Activated T-helper 17 cell treated with anti-CD3 and anti-CD28 coated beads, Interleukin-2, amount 50 U/mL, for 72 hours (primary cell): ENCODE measurements at places on chromosomes 2 and 18. TPM values are rescaled to one million over a fixed set of nuclear protein-coding genes. Genes with fewer than 3 reads are reported as not detected.

DNA sequence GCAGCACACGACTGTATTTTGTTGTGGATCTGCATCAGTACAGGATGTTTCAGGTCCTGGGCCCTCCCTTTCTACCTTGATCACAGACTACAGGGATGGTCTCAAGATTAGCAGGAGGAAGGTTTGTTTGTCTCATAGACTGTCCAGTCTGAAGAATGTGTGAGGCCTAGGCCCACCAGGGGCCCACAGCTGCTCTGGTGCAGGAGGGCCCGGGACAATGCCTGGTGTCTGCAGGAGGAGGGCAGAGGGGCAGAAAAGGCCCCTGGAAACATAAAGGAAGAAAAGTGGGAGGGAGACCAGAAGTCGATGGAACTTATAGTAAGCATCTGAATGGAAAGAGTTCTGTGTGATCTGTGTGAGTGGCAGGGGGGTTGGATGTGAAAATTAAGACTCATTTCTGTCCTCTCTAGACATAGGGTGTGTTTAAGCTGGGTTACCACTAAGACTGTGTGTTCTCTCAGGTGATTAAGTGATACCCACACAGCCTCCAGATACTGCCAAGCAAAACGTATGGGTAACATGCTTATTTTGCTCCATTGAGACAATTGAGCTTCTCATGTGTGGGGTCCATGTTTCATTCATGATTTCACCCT, 33.4 kb upstream of the LPIN2 start:
- ATAC-seq, result peak; percentile 100

DNA sequence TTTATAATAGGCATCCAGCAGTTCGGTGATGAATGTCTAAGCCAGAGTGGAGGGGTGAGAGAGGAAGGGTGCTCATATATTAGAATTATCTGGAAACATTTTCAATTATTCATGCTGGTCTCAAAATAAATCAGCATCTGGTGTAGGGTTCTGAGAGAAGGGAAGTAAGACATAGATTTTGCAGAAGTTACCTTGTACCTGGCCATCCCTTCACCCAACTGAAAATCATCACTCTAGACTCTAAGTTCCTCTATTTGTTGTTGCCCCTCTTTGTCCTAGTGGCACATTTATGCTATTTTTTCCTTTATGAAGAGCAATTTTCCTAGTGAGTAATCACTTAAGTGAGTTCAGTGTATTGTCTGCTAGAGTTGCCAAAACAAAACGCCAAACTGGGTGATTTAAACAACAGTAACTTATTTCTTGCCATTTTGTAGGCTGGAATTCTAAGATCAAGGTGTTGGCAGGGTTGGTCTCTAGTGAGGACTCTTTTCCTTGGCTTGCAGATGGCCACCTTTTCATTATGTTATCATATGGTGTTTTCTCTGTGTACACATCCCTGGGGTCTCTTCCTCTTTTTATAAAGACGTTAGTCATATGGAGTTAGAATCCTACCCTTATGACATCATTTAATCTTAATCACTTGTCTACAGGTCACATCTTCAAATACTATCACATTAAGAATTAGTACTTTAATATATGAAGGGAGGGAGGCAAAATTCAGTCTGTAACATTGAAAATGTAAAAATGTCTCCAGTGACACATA, 129.9 kb upstream of the KLHL14 start:
- no peak for ATAC-seq

GRCh38 chr2:125870746-125871145, 785.2 kb upstream of the GYPC start:
- ATAC-seq, result no peak

DNA sequence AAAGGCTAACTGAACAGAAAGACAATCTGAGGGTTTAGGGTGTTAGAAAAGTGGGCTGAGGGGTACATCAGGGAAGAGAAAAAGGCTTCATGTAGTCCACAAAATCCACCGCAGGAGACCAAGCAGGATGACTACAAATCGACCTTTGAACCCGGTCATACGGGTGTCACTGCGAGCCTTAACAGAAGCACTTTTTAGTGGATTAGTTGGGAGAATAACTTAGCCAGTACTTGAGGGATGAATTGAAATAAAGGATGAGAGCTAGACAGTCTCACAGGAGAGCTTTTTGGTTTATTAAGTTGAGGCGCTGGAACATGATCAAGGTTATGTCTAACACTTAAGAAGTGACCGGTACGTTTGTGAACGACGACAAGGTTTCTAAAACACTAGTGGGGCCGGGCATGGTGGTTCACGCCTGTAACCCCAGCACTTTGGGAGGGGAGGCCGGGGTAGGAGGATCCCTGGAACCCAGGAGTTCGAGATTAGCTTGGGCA, 217.7 kb downstream of the MCFD2 start:
- no peak for ATAC-seq

- ATAC-seq, result no peak
Observed at GRCh38 chr2:60333264-60333663, 220.2 kb downstream of the BCL11A start.

GRCh38 chr2:70523996-70524965, 29.3 kb downstream of the TGFA start:
- peak; percentile 86 for ATAC-seq

DNA sequence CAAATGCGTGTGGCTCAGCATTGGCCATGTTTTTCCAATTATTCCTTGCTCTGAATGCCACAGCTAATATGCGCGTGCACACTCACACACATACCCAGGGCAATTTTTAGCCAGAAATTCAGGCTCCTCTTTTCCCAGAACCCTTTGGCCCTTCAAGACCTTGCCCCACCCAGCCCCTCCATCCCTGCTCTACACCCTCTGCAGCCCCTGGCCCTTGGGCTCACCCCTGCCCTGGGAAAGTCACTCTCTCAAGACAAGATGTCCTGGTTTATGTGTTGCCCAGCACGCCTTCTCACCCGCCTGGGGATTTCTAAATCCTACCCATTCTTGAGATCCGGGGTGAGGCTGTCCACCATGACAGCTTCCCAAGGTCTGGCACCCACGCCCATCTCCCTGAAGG, 319.7 kb downstream of the CYP26B1 start:
- ATAC-seq, result no peak

DNA sequence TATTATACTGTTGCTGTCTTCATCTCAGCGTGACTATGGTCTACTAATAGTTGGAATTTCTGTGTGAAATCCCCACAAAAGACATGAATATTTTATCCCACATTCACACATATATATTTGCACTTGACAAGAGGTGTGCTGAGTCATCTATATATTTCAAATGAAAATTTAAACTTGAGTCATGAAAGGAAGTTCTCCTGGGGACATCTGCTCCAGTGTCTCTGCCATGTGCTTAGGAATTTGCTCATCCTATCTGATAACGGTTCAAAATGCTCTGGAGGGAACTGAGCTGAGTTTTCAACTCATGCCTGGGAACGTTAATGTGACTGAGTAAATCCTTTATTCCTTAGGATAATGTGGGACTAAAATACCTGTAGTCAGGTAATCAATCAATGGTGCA, 326.2 kb upstream of the MEX3C start:
- ATAC-seq, result no peak

DNA sequence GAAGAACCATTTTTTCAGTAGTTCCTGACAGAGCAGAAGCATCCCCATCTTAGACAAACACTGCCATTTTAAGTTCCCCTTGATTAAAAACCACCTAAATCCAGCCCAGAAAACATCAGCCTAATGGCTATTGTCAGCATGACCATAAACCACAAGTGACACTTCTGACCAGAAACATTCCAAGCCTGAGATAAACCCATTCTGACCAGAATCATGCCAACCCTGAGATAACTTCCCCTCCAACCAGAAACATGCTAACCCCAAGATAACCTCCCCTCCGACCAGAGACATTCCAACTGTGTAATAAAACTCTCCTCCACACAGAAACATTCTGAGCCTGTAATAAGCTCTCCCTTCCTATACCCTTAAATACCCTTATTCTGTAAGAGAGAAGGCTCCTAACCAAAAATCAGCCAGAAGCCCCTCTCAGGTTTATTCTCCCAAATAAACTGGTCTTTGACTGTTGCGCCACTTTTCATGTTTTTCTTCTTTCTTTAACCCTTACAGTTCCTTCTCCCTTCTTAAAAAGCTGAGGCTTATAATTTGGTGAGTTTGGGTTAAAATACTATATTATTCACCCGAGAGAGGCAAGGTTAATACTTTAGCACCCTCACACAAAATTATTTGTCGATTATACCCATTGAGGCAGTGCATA, 149.7 kb downstream of the HNMT start:
- ATAC-seq, result no peak

- peak; percentile 70 for ATAC-seq
Observed at GRCh38 chr2:43787895-43788294, 14.1 kb downstream of the DYNC2LI1 start.

DNA sequence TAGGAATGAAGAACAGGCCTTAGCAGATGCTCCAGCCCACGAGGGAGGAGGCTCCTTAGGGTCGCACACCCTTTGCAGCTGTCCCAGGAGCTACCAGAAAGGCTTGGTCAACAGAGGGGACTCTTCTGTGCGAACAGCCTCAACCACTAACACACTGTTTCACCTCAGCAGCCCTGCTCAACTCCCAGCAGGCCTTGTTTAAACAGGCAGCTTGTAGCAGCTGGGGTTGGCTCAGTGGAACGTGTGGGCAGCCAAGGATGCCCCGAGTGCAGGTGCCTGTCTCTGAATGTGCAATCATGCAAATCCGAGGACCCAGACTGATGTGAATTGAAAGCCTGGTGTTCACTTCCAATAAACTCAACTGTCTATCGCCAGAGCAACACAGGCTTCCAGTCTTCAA, 88.7 kb upstream of the CXCR4 start:
- ATAC-seq, result peak; percentile 78

- peak; percentile 99 for ATAC-seq
Observed at GRCh38 chr18:79203017-79203605, 133.9 kb downstream of the ATP9B start.

- ATAC-seq, result no peak
Observed at GRCh38 chr18:3916082-3916481, 466.1 kb downstream of the TGIF1 start.

DNA sequence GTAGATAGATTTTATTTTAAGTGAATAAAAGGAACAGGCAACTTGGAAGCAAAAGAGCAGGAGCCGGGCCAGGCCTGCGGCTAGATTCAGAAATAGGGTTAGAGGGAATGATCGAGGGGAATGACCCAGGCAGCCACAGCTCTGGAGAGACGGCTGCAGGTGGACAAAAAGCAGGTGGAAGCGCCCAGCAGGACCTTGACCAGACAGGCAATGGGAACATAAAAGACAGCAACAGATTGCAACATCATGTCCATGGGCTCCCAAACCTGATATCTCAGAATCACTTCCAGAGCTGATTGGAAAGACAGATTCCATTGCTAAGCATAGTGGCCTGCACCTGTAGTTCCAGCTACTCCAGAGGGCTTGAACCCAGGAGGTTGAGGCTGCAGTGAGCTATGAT, 28.6 kb upstream of the STEAP3 start:
- ATAC-seq, result no peak

- ATAC-seq, result no peak
Observed at GRCh38 chr18:37854396-37854795, 288.8 kb upstream of the CELF4 start.

DNA sequence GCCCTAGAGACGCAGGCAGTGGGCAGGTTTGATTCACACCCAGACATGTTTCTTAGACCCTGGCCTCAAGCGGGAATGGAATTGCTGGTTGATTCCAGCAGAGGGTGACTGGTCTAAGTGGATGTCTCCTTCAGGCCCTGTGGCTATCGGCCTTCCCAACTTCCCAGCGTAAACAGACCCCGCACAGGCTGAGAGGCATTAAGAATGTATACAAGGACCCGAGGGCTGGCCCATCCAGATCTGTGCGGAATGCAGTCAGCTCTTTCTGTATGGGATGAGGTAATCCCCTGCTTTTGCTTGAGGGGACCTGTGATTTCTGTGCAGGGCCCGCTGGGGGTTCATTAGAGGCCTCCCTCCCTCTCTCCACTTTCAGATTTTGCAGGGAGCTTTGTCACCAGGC, 6.5 kb downstream of the ACKR3 start:
- no peak for ATAC-seq

DNA sequence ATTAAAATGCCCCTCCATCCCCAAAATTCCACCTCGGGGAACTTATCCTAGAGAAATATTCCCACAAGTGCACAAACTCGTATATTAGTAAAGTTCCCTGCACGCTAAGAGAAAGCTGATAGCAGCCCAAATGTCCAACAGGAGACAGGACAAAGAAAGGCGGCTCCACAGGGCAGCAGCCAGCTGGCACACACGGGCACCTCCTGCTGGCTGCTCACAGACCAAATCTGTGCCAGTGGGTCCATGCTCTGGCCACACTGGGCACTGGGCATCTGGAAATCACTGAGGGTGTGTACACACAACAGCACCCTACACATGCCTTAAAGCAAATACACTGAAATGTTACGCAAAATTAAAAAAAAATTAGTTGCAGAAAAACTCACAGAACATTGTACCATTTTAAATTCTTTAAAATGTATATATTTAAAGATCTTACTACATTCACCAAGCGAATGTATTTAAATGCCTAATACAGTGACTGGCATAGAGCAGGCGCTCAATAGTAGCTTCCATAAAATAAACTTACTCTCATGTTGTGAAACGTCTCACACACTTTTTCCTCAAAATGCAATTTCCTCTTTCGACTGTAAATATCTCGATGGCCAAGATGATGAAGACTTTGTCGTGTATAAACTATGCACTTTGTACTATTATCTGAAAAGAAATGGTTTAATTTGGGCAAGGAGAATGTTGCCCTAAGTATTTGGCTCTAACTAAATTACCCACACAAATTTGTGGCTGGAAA, 19.4 kb downstream of the ZNF516 start:
- ATAC-seq, result no peak

- ATAC-seq, result no peak
Observed at GRCh38 chr18:8813611-8814010, 108.3 kb downstream of the MTCL1 start.

GRCh38 chr18:58618822-58619595, 9.9 kb downstream of the ALPK2 start:
- no peak for ATAC-seq

MAPK4 gene
- not detected for total RNA-seq

MAP2 gene
- total RNA-seq, result 0.26 TPM

CABYR gene
- 4.7 TPM for total RNA-seq

ZNF397 gene
- 9.7 TPM for total RNA-seq

CDKL4 gene
- total RNA-seq, result 0.50 TPM

MOGAT1 gene
- not detected for total RNA-seq

PSMA8 gene
- 0.58 TPM for total RNA-seq

CFAP65 gene
- not detected for total RNA-seq

COLEC11 gene
- total RNA-seq, result 0.54 TPM
